Dorsolateral prefrontal cortex (tissue), 122 donors: ENCODE measurements at places on chromosomes 7 and 10. TPM values are rescaled to one million over a fixed set of nuclear protein-coding genes. Genes with fewer than 3 reads are reported as not detected.
A peak's percentile ranks its signal among the peaks of the same experiment; 100 is the strongest.

The NFKB2 gene
- total RNA-seq: 4.3 TPM

GRCh38 chr7:2792856-2793487 is 51.1 kb downstream of the GNA12 start:
- DNase-seq: no peak

The ITPRID1 gene
- 0.49 TPM for total RNA-seq

DNA sequence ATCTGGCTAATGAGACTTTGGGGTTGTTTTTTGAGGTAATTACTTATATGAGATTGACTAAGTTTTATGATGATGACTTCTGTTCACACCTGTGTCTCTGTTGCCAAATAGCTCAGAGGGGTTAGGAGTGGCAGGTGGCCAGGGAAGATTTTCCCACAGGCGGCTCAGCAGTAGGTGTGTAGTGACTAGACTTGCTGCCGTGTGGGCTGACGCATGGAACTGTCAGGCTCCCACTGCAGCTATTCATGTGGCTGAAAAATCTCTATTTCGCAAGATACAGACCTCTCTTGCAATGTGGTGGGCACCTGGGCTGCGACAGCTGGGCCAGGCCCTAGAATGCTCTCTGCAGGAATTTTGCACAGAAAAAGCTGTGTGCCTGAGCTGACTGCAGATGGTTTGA is 1.4 kb downstream of the CPA4 start:
- DNase-seq: peak; percentile 29

The PNLIP gene
- not detected for total RNA-seq

The CFAP46 gene
- total RNA-seq: 16.7 TPM

The MCU gene
- total RNA-seq: 19.4 TPM

GRCh38 chr7:159031750-159032149 is 112.9 kb downstream of the VIPR2 start:
- DNase-seq: no peak

The NPY4R gene
- total RNA-seq: 0.42 TPM

DNA sequence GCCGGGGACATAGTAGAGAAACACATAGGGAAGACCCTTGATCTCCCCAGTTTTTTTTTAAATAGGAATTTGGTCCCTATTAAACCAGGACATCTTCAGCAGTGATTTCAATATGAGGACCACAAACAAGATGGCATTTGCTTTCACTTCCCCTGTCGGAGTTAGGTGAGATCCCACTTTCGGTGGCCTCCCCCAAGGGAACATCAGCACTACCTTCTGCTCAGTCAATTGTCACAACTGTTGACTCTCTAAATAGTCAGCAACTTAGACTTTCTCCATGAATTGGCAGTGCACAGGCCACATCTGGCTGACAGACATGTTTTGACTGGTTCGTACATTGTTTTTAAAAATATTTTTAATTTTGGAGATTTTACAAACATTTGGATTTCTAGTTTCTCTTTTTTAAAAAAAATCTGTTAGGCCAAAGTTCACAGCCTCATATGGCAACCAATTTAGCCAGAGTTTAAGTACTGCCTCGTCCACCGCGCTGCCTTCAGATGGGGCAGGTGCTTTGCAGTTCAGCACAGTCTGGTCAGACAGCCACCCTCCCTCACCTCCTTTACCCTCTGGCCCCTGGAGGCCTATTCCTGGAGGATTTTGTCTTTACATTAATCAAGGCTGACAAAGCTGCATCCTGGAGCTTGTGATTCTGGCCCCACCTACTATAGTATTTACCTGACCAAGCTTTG is 139.2 kb upstream of the PRR15 start:
- no peak for DNase-seq

The CAV1 gene
- 9.5 TPM for total RNA-seq

DNA sequence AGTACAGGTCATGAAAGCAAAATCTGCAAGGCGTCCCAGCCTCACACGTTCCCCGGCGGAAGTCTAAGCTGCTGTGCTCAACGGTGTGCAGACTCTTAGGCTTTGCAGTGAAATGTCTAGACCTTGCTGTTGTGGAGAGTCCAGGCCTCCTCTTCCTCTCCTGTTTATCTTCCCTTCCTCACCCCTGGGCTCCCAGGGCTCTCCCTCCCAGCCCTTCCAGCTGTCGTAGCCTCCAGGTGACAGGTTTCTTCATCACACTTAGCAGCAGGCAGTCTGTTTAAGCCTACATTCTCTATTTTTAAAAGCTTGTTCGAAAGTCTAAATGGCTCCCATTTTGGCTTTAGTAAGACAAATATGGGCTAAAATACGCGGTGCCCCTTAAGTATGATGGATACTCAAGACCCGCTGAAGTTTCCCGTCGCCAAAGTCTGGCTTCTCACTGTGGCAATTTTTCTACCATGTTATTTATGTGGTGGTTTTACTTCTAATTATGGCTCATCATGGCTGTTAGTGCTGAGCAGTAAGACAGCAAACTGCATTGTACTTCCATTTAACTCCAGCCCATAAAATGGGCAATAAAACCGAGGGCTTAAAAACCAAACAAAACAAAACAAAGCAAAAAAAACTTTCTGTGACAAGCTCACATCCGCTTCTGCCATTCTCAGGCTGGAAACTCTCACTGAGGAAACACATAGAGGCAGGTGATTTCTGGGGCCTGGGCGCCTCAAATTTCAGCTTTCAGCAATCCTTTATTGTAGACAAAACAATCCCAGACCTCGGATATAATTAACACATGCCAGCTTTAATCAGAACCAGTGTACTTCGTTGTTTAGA is 243.2 kb downstream of the SNX10 start:
- DNase-seq: no peak

The ELN gene
- total RNA-seq: 17.3 TPM

The ZNF853 gene
- 25.6 TPM for total RNA-seq

GRCh38 chr10:89805599-89806013 is 104.2 kb downstream of the KIF20B start:
- no peak for DNase-seq

GRCh38 chr10:72176701-72177100 is 39.1 kb upstream of the ANAPC16 start:
- DNase-seq: no peak

- no peak for DNase-seq
Measured at GRCh38 chr10:91976317-91977051, 52.9 kb downstream of the BTAF1 start.

GRCh38 chr7:82442492-82443035 is 1.0 kb downstream of the CACNA2D1 start:
- no peak for DNase-seq

DNA sequence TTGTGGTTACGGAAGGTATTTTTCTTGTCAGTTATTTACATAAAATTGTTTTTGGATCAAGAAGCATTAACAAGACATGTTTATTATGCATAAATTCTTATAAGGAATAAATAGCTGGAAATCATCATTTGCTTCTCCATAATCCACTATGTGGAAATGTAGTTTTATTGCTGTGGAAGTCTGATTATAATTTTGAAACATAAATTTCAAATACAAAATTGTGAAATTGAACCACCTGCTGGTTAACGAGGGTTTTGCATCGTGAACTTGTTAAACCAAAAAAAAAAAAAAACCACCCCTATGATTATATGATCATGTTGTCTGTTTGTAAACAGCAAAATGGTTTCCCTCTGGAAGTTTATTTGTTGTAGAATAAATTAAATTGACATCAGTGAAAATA is 25.9 kb downstream of the ABRAXAS2 start:
- DNase-seq: no peak

- no peak for DNase-seq
Measured at GRCh38 chr10:132994185-132994796, 51.9 kb upstream of the CFAP46 start.

The DTX2 gene
- 28.3 TPM for total RNA-seq

GRCh38 chr7:47635091-47636080 is 53.5 kb upstream of the TNS3 start:
- no peak for DNase-seq

The GIMAP2 gene
- 1.3 TPM for total RNA-seq

DNA sequence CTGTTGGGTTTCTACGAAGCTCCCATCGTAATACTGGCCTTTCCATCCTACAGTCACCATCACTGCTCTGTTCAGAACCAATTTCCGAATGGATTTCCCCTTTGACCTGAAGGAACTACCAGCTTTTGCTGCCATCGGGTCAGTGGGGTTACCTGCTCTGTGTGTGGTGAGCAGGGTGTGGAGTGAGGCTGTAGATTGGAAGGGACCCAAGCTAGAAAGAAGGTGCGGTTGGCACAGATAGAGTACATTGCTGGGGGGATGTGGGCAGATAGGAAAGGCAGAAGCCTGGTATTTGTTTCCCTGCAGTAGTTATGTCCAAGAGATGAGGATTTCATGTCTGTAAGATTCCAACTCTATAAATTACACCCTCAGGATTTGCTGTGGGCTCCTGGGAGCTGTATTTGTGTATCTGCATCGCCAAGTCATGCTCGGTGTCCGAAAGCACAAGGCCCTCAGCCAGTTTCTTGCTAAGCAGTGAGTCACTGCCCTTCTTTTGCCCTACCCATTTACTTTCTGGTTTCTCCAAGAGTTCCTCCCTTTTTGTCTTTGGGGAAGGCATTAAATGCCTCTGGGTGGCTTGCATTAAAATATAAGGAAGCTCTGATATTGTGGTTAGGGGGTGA is 15.4 kb downstream of the CLCN1 start:
- no peak for DNase-seq

GRCh38 chr10:15043674-15044073 is at the start of gene OLAH:
Gene OLAH, plus strand, starts transcription at chr10:15043943. Its CDS starts 3,346 bp downstream, at chr10:15047289.
- no peak for DNase-seq

GRCh38 chr7:87325576-87326370 is 19.7 kb upstream of the CROT start:
- no peak for DNase-seq

DNA sequence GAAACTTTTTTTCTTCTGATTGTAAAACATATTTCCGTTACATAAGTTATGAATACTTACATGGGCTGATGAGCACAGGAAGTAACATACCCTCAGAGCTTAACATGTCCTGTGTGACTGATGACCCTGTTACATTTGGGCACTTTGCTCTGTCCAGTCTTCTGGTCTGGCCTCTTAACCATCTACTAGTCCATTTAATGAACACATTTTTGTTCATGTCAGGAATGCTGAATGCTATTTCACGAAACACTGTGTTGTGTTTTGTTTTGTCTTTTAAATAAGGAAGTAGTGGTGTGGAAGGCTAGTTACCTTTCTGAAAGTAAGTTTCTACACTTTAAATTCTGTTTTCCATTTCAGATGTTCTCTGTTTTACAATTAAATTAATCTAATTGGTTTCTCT is 77.7 kb downstream of the RBM33 start:
- DNase-seq: no peak
